A549 treated with CpdA at 1 μM for 4 hours (cell line): ENCODE measurements at places on chromosomes 3 and 15. TPM values are rescaled to one million over a fixed set of nuclear protein-coding genes. Genes with fewer than 3 reads are reported as not detected.

TMEM207 gene
- total RNA-seq = not detected in 5 replicates

SI gene
- not detected in 5 replicates for total RNA-seq

IQCF5 gene
- not detected in 5 replicates for total RNA-seq

RFTN1 gene
- 3.2 to 4.0 TPM (median 3.7 TPM) in 5 replicates for total RNA-seq

SLC15A2 gene
- total RNA-seq = 0.12 to 0.41 TPM (median 0.35 TPM) in 5 replicates

CIP2A gene
- 17.3 to 24.4 TPM (median 22.8 TPM) in 5 replicates for total RNA-seq

ZBTB47 gene
- 4.7 to 7.5 TPM (median 5.9 TPM) in 5 replicates for total RNA-seq

NCK1 gene
- total RNA-seq = 25.4 to 30.5 TPM (median 29.1 TPM) in 5 replicates

CP gene
- total RNA-seq = 3.4 to 8.3 TPM (median 5.9 TPM) in 5 replicates

COL8A1 gene
- not detected in 5 replicates for total RNA-seq

GP9 gene
- not detected in 5 replicates for total RNA-seq

MESP1 gene
- total RNA-seq = 2.9 to 7.5 TPM (median 6.2 TPM) in 5 replicates

OR5K2 gene
- not detected in 5 replicates for total RNA-seq

CIDEC gene
- 1.6 to 3.0 TPM (median 2.6 TPM) in 5 replicates for total RNA-seq

XPC gene
- total RNA-seq = 27.0 to 34.3 TPM (median 31.7 TPM) in 5 replicates

PLSCR4 gene
- 3.4 to 5.3 TPM (median 4.6 TPM) in 5 replicates for total RNA-seq

LYZL4 gene
- total RNA-seq = not detected in 5 replicates

UNC13C gene
- not detected in 5 replicates for total RNA-seq
